ENCODE measurements at places on chromosomes 1 and 21.

DNA sequence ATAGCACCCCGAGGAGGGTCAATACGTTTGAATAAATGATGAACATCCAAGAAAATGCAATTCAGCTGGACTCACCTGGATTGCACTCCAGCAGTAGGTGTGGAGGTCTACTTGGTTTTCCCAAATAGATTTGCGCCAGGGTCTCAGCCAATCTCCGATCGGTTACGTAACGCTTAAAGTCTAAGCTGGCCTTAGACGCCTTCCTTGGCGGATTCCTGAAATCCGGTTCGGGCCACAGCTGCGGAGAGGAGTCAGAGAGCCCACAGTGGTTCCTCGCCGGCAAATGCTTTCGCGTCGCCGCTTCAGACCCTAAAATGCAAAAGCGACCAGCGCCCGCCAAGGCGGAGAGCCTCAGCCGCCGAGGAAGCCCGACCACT is 322 bp downstream of the TFB2M start:
- no peak for DNase-seq

DNA sequence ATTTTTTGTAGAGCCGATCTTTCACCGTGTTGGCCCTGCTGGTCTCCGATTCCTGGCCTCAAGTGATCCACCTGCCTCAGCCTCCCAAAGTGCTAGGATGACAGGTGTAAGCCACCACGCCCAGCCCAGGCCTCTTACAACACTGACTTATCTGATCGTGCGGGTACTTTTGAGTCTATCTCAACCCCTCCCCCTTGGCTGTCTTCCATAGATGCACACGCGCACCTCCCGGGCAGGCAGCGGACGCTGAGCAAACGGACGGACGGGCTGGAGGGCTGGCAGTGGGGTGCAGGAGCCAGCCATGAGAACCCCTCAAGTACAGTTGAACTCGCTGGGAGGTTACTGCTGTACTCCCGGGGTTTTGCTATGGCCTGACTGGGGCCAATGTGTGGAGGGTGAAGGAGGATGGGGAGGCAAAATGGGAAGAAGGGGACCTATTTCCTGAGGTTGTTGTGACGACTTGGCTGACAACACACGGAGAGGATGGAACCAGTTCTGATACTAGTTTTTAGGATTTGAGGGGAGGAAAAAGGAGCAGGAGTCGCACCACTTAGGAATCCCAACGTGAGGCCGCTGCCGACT is 959 bp downstream of the CD58 start:
- DNase-seq = peak; percentile 21

- peak; percentile 92 for DNase-seq
Observed at GRCh38 chr1:45410850-45411509, 70.7 kb upstream of the MUTYH start.

- no peak for DNase-seq
Observed at GRCh38 chr1:57839526-57839925, 415.7 kb upstream of the DAB1 start.

DNA sequence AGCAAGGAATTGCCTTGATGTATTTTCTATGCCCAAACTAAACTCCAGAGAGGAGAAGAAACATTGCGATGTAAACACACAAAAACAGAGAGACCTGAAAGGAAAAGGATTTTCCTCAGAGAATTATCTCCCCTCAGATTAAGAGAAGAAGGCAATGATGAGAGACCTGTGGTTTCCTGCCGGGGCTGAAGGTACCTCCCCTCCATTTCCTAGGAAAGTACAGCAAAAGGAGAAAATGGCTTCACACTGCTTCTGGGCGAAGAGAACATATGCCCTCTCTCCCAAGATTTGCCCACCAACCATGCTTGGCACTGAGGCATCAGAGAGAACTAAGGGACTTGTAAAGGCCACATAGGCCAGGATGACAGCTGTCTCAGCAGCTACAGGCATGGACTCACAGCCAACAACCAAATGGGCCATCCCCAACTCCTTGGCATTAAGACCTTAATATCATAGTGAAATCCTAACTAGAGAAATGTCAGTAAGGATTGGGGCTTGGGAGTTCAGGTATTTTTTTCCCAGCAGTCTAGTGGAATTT is 523.0 kb downstream of the PTPRC start:
- no peak for DNase-seq

- DNase-seq = no peak
Observed at GRCh38 chr1:184438363-184438762, 51.5 kb downstream of the C1orf21 start.

GRCh38 chr1:156479093-156480015 is 21.2 kb downstream of the MEF2D start:
- no peak for DNase-seq

GRCh38 chr1:173476197-173476664 is 904 bp upstream of the PRDX6 start:
- DNase-seq = no peak

GRCh38 chr1:180250499-180250770 is 20.4 kb downstream of the LHX4 start:
- no peak for DNase-seq

- no peak for DNase-seq
Observed at GRCh38 chr1:19033926-19034680, 77.6 kb upstream of the IFFO2 start.

- DNase-seq = no peak
Observed at GRCh38 chr1:204725821-204726448, 40.4 kb upstream of the LRRN2 start.

GRCh38 chr1:152023221-152023620 is 13.6 kb downstream of the S100A11 start:
- no peak for DNase-seq

DNA sequence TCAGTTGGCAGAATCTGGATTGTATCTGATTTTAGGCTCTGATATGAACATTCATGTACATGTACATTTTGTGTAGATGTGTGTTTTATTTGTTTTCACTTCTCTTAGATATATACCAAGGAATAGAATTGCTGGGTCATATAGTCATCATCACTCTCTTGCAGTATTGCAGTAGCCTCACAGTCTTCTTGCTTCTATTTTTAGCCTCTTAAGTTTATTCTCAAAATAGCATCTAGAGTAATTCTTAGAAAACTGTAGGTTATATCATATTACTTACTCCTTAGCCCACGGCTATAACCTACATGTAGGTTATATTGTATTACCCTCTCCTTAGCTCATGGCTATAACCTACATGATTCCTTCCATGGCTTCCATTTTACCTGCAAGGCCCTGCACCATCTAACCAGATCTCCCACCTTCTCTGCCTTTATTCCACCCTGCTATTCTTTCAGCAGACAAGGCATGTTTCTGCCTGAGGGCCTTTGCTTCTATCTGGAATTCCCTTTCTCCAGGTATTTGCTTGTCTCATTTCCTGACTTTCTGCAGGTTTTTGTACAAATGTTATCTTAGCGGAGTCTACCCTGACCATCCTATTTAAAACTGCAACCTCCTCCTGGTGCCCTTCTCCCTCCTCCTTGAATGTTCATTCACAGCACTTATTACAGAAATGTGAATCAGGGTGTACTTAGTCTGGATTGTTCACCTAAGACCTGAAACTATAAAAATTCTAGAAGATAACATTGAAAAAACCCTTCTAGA is 109.0 kb upstream of the ETV3 start:
- no peak for DNase-seq

DNA sequence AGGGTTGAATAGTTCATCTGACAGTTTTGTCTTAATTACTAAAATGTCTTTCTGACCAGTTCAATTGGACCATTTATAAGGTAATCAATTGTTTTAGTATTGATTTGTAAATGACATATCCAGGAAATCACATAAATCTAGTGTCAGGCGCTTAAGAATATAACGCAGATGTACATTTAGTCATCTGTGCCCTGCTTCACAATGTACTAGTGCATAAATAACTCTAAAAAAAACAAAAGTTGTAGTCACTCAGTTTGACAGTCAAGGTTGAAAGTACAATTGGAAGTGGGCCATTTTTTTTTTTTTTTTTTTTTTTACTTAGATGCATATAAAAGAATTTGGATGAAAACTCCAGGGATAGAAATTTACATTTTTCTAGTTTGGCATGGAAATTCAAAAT is 490.4 kb downstream of the PTPRC start:
- DNase-seq = no peak

DNA sequence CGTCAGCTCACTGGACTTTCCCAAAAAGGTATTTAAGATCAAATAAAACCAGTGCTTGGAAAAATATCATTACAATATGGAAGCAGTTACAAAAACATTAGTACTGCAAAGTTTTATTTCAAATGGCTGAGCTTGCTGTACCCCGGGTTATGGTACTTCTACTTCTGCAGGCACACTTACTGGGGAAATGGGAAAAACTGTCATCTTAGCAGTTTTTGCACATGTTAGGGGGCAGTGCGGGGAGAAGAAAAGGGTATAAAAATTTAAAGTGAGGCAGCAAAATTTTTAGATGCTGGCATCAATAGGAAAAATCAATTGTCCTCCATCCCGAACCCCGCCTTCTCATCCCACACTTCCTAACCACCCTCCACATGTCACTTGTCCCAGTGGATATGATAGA is 133.4 kb downstream of the ATG4C start:
- DNase-seq = no peak

- DNase-seq = peak; percentile 68
Observed at GRCh38 chr1:160078512-160079195, 2.7 kb upstream of the KCNJ9 start.

- no peak for DNase-seq
Observed at GRCh38 chr1:118184739-118185083, 317 bp downstream of the SPAG17 start.

GRCh38 chr1:13881385-13882088 is 181.5 kb downstream of the PRDM2 start:
- DNase-seq = no peak

All from SK-MEL-5 (cell line).